ENCODE measurements at places on chromosomes 6 and 20.

DNA sequence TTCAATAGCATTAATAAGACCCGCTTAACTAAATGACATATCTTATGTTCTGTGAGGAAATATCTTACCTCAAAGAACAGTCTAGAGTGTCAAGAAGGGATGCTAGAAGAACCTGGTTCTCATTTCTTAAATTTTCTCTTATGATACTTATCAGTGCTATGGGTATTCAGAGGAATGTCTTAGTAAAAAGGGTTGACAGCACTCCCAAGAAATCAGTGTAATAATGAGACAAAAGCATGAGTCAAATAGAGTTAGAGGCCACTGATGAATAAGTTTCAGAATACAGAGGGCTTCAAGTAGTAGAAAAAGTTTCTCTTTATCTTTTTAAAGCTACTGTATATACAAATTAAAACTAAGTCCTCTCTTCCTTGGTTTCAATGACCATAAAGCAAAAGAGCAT is 242.8 kb downstream of the GJA1 start:
- DNase-seq = no peak

GRCh38 chr20:60812561-60812960 is 439.5 kb upstream of the CDH4 start:
- no peak for DNase-seq

DNA sequence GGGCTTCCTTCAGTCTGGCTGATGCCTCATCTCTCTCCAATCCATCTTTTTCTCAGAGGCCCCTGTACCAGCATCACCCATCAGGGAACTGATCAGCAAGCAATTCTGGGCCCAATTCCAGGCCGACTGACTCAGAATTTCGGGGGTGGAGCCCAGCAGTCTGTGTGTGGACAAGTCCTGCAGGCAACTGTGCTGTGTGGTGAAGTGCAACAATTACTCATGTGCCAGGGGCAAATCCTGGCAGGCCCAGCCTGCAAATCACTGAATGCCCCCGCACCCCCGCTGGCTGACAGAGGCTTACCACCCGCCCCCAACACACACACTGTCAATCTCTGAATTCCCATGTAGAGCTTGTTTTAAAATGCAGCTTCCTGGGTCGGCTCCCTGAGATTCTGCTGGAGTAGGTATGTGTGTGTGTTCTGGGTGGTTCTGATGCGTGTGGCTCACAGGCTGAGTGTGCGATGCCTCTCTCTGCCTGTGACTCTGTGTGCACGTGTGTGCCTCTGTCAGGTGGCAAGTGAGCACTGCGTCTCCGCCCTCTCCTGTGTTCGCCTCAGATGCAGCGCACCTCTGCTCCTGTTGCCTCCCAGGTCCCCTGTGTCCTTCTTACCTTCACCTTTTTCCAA is 45.4 kb downstream of the SSR1 start:
- no peak for DNase-seq

DNA sequence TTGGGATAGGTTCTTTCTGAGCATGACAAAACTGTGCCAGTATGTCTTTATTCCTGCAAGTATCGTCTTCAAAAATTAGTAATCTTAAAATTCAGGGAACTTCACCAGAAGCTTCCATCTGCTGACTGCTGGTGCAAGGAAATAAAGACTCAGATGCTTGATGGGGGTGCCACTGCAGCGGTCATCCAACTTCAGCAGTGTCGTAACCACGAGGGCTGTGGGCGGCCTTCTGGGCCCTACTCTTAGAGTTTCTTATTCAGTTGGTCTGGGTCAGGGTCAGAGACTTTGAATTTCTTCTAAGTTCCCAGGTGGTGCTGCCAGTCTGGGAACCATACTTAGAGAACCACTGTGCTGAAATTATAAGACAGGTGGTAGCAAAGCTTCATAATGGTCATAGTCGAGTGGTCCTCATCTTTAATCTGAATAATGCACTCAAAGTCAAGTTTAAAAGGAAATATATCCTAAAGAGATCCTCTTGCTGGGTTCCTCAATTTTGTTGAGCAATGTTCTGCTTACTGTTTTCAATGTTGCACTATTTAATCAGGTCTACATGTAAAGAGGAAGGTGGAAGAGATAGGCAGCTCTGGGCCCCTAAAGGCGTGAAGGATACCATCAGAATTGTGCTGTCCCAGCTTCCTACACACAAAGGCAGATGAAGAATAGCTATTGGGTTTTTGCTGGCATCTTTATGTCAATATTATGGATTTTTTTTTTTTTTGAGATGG is 165.4 kb upstream of the GMDS start:
- DNase-seq = no peak

DNA sequence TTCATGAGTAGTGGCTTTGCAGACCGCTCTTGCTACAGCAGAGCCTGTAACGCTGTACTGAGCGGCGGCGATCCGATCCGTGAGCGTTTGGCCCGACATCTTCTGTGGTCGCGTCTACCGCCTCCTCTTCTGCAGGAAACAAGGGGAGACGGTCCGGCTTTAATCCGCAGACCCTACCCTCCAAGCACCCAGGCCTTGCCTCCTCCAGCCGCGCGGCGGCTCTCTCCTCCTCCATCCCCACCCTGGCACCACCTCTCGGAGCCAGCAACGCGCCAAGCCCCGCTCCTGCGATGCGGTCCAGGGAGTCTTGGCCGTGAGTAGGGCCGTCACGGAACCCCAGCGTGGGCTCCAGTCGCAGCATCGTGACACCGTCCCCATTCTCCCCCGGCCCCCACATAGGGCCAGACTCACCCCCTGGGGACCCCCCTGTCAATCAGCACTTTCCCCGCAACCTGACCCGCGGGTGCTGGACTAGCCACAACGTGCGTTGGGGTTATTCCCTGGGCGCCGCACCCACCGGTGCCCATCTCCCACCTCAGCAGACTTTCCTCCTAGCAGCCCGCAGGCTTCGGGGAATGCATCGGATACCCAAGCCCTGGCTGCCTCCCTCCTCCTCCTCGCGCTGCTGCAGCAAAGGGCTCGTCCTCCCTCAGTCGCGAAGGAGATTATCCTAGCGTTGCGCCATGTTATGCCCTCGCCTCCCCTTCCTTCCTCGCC is 914 bp downstream of the SNAP91 start:
- DNase-seq = no peak

- no peak for DNase-seq
Observed at GRCh38 chr20:63628246-63628975, 1.5 kb upstream of the GMEB2 start.

DNA sequence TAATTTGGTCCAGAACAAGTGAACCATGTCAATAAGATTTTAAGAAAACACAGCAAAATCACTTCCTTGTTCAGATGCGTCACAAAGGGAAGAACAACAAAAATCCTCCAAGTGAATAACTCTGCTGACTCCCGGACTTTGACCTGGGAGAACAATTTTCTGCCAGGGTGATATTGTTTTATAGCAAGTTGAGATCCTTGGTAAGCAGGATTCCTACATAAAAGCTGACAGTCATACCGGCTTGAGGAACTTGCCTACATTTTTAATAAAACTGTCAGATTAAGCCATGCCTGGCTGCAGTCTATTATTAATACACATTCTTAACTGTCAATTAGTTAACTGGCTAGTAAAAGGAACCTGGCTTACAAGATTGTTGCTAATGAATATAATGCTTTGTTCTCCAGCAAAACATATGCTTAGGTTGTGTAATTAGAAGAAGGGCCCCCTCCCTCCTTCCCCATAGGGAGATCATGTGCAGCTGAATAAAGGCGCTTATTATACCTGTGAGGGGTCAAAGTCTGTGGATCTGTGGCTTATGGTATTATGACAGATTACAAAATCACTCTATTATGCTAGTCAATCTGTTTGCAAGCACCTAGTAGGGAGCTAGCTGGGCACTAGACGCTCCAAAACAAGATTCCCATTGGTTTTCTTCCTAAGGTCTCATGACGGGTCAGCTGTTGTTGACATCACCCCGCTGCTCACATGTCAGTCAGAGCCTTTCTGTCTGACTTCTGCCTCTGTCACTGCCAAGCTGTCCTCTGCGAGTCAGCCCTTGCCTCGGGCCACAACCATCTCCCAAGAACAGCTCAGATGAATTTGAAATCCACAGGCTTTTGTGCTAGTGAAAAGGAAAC is 44.6 kb upstream of the SEC63 start:
- DNase-seq = no peak

GRCh38 chr6:12605888-12606345 is 110.7 kb upstream of the PHACTR1 start:
- DNase-seq = peak; percentile 47

DNA sequence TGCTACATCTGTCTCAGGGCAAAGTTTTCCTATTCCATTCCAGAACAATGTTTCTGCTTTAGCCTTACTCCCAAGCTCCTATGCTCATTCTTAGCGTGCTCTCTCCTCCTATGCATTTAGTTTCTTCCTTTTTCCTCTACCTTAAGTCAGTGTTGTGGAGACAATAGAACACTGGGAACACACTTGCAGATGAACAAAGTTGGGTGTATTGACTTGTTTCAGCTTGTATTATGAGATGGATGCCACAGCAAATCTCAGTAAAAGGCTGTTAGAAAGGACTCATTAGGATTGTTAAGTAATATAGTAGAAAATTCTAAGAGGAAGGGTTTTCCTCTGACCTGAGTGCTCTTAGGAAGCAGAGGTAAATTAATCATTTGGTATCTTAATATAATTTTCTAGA is 48.4 kb downstream of the BMP5 start:
- no peak for DNase-seq

DNA sequence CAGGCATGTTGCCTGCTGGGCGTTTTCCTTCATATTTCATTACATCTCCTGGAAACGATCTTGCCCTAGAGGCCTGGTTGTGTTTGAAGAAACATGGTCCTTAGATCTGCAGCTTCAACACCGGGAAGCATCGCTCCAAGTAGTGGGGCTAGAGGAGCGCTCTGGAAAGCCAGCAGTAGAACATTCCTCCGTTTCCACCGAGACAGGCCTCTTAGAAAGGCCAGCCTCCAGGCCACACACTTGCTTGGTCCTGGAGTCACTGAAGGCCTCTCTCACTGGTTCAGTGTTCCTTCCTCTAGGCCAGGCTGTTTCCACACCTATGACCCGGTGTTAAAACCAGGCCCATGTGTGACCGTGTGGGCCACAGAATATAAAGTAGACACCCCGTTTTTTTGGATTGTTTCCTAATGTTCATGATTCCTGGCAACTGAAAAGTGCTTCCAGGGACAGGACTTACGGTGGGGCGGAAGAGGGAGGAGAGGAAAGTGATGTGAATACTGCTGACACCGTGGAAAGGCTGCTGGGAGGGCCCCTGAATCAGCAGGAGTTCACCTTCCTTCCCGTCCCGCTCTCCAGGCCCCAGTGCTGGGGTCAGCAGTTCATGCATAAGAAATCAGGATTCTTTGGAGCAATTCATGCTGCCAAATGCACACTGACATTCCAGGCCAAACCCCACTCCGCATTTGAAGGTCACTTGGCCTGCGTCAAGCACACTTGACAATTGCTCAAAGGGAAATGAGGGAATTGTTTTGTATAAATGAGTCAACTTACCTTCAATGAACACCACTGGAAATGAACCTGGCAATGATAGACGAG is 83.8 kb downstream of the IYD start:
- no peak for DNase-seq

- DNase-seq = no peak
Observed at GRCh38 chr20:38975539-38976120, 13.5 kb downstream of the DHX35 start.

GRCh38 chr20:47991875-47992488 is 206.7 kb upstream of the SULF2 start:
- DNase-seq = no peak

GRCh38 chr6:159112714-159113113 is 56.5 kb upstream of the FNDC1 start:
- no peak for DNase-seq

Measured in iPS DF 6.9 (cell line).